Stimulated activated CD8-positive, alpha-beta memory T cell treated with anti-CD3 and anti-CD28 coated beads, Interleukin-2, amount 100 ng/mL, for 1 hour (primary cell): ENCODE measurements at places on chromosomes 11 and 22.

DNA sequence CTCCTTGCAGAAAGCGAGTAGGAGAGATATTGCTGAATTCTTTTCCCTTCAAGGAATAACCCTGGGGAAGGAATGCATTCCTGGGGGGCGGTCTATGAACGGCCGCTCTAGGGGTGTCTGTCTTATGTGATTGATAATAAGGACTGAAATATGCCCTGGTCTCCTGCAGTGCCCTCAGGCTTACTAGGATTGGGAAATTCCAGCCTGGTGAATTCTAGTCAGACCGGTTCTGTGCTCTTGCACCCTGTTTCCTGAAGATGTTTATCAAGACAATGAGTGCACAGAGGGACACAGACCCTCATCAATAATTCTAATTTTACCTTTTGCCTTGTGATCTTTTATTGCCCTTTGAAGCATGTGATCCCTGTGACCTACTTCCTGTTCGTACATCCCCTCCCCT, 140.7 kb downstream of the LUZP2 start:
- DNase-seq, result no peak

DNA sequence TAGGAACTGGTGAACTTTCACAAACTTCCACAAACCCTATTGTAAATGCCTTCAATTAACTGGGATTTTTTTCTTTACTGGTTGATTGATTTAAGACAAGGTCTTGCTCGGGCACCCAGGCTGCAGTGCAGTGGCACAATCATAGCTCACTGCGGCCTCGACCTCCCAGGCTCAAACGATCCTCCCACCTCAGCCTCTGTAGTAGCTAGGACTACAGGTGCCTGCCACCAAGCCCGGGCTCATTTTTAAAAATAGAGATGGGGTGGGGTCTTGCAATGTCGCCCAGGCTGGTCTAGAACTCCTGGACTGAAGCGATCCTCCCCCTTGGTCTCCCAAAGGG, 35.7 kb upstream of the POLA2 start:
- no peak for DNase-seq

GRCh38 chr11:124597626-124598025, 13.6 kb upstream of the PANX3 start:
- DNase-seq, result no peak

- no peak for DNase-seq
These were observed 107.3 kb upstream of the FGF3 start for GRCh38 chr11:69926376-69927050.

GRCh38 chr11:72658989-72659640, 15.1 kb downstream of the PDE2A start:
- DNase-seq, result no peak
